ENCODE measurements at places on chromosomes 2 and 18. TPM values are rescaled to one million over a fixed set of nuclear protein-coding genes. Genes with fewer than 3 reads are reported as not detected.

Gene POTEJ
- not detected for total RNA-seq

Gene LBX2
- total RNA-seq: 8.4 TPM

Gene PMAIP1
- total RNA-seq: 0.51 TPM

Gene COBLL1
- total RNA-seq: 133 TPM

Gene ALK
- 0.06 TPM for total RNA-seq

Gene PLEK
- 0.98 TPM for total RNA-seq

Gene GALNT13
- not detected for total RNA-seq

Gene IL36B
- not detected for total RNA-seq

Gene FNDC4
- 47.2 TPM for total RNA-seq

Gene TOGARAM2
- total RNA-seq: 0.13 TPM

Gene LIMS1
- 16.2 TPM for total RNA-seq

Gene GPBAR1
- 0.70 TPM for total RNA-seq

Gene TUBB8B
- not detected for total RNA-seq

Gene GPR35
- total RNA-seq: 0.74 TPM

Gene LPIN2
- 115 TPM for total RNA-seq

Gene CELF4
- total RNA-seq: not detected

Gene MAB21L4
- total RNA-seq: 3.7 TPM

Gene CNTNAP5
- total RNA-seq: not detected

Gene ZNF142
- 10.8 TPM for total RNA-seq

Gene RFX8
- total RNA-seq: not detected

Gene SYT4
- total RNA-seq: not detected

Gene DPP10
- total RNA-seq: 0.18 TPM

Gene C2orf81
- total RNA-seq: not detected

Gene LRATD1
- 0.79 TPM for total RNA-seq

Gene SNTG2
- not detected for total RNA-seq

Gene UGT1A5
- 5.8 TPM for total RNA-seq

Gene DLGAP1
- 0.10 TPM for total RNA-seq

Gene SPATA3
- not detected for total RNA-seq

Gene IL1RL1
- total RNA-seq: 18.0 TPM

Gene LYPD6
- 0.04 TPM for total RNA-seq

Gene DPP4
- 30.1 TPM for total RNA-seq

Gene TIGD1
- 0.74 TPM for total RNA-seq

Gene TMEM178A
- total RNA-seq: 1.4 TPM

Gene ABCA12
- not detected for total RNA-seq

Gene CCL20
- 106 TPM for total RNA-seq

Gene RAMP1
- 50.9 TPM for total RNA-seq

Gene CNGA3
- total RNA-seq: not detected

Gene RESP18
- total RNA-seq: not detected

Gene RND3
- total RNA-seq: 20.0 TPM

Gene SLC30A3
- total RNA-seq: not detected

Gene GPR45
- total RNA-seq: not detected

Gene THAP4
- total RNA-seq: 29.3 TPM

Gene GTF2A1L
- total RNA-seq: not detected

Gene GRB14
- 28.7 TPM for total RNA-seq

Gene TMEM182
- total RNA-seq: 5.9 TPM

Gene MEIS1
- total RNA-seq: 3.1 TPM

Gene RTP5
- not detected for total RNA-seq

Gene RGPD4
- not detected for total RNA-seq

Gene UGT1A4
- total RNA-seq: 122 TPM

Gene AKAIN1
- total RNA-seq: not detected

Gene ABCG5
- 24.7 TPM for total RNA-seq

Gene KHK
- total RNA-seq: 103 TPM

Gene CTNNA2
- total RNA-seq: not detected

Gene PSMA8
- total RNA-seq: not detected

Gene CHRNG
- total RNA-seq: not detected

Gene FAM237A
- total RNA-seq: not detected

Gene CTAGE1
- not detected for total RNA-seq

Gene CFLAR
- total RNA-seq: 50.2 TPM

Data from right lobe of liver (tissue), 6 donors.